ENCODE measurements at places on chromosomes 3 and 15. TPM values are rescaled to one million over a fixed set of nuclear protein-coding genes. Genes with fewer than 3 reads are reported as not detected.

GPR27 gene
- 43.6 TPM for total RNA-seq

SIDT1 gene
- 8.2 TPM for total RNA-seq

DNA sequence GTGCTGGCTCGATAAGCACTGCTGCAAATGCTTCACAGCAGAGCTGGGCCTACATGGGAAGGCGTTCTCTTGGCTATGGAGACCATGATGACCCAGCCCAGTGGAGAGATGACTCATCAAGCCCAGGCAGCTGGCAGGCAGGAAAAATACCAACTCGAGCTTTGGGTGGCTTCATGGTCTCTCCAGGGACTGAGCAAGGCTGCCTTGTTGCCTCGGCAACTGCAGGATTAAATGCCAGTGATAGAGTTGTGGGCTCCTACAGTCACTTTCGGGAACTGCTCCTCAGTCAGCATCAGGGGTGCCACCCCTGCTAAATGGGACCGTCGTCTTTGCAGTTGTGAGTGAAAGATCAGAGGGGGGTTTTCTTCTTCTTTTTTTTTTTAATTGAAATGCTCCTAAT lies 54.6 kb upstream of the MYZAP start:
- peak; percentile 52 for DNase-seq

ARHGEF26 gene
- total RNA-seq: 4.1 TPM

DNA sequence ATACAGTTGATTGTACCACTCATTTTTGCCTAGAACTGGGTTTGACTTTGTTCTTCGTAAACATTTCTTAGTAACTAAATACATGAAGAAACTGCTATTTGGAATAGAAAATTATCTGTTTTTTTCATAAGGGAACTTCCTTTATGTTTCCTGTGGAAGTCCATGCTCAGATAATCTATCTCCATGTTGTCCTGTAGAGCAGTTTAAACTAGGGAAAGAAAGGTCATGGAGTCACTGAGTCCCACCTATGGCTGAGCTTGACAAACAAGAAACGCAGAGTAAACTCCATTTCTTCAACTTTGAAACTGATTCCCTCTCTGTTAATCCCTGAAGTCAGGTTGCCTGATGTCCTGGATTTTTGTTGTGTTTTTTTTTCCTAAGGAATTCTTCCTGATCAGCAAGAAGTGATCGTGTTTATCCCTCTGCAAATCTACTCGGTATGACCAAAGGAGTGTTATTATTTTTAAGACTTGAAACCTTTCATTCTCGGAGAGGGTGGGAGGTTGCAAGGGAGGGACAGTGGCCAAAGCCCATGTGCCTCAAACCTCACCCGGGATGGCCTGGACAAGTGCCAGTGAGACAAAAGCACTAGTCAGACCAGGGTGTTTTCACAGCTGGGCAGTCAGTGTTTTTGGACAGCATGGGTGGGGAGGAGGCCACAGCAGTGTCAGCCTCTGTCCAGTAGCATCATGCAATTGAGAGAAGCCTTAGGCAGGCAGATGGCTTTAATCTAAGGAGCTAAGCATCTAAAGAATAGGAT lies 129.8 kb upstream of the PHLDB2 start:
- DNase-seq: no peak

- no peak for DNase-seq
Measured at GRCh38 chr3:60339304-60339703, 911.9 kb downstream of the FHIT start.

DNA sequence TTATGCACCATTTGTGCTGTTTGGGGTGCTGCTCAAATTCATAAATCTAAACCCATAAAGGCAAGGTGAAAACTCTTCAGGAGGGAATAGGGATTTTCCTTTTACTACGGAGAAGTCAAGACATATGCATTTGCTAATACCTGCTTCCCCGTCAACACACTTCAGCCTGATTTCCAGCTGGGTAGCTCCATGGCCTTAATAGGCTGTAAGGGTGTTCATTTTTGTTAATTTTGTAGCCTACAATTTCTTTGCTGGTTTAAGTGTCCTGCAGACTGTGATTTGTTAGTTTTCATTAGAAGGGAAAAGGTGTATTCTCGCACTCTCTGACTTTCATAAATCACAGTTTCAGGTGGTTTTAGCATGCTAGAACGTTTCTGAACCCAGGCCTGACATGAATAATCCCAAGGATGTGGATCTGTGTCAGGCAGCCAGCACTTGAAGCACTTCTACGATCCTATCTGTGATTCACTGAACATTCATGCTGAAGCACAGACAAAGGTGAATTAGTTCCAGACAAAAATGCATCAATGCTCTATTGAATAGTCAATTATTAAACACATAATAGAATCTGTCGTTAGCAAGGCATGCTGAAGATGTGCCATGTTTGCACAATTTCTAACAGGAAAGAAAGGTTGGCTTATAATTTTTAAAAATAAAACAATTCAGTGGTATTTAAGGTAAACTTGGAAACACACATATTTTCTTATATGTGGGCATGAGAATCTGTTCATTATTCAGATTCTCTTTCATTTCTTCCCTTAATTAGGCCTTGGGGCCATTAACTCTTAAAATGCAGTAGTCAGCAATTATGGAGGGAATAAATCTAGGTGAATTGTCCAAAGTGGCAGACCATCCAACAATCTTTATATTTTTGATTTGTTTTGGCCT lies 17.9 kb upstream of the NMNAT3 start:
- no peak for DNase-seq

GRCh38 chr3:61945657-61946056 lies 384.3 kb downstream of the PTPRG start:
- DNase-seq: no peak

IQCF2 gene
- total RNA-seq: not detected

CEP97 gene
- total RNA-seq: 72.2 TPM

DNA sequence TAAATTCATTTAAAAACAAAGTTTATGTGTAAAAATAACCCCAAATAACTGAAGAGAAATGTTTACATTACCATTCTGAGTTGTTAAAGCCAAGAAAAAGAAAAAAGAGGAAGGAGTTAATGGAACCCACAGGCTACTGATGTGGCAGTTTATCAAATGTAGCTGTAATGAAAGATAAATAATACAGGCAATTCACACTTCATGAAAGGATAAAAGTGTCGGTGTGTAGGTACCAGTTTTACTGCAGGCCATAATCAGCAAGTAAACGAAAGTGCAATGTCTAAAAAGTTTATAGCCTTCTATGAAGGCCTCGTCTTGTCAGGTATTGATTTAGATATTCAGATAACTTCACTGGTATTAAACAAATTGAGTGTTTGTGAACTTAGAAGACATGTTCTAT lies 164.6 kb downstream of the DPH6 start:
- no peak for DNase-seq

DNA sequence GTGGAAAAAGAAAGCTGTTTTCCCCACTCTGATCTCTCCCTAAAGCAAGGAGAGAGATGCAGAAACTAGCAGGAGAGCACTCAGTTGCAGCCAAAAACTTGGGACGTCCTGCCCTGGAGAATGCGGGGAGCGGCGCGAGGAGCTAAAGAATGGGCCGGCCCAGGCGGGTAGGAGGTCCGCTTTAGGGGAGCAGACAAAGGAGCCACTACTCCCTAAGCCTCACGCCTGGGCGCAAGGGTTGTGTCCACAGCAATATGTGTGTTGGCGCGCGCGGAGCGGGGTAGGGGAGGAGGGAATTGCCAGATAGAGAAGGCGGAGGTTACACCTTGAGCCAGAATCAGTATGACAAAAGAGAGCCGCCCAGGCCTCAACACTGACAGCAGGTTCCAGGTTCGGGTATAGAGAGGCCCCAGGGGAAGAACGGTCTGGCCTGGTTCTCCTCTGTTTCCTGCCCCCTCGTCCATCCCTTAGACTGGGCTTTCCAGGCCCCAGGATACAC lies 2.9 kb downstream of the WNT5A start:
- no peak for DNase-seq

GRCh38 chr3:51673802-51674654 lies 3.0 kb downstream of the TEX264 start:
- DNase-seq: no peak

TBC1D23 gene
- total RNA-seq: 65.2 TPM

LRRC3B gene
- 39.9 TPM for total RNA-seq

SLCO2A1 gene
- total RNA-seq: under 0.01 TPM

DNA sequence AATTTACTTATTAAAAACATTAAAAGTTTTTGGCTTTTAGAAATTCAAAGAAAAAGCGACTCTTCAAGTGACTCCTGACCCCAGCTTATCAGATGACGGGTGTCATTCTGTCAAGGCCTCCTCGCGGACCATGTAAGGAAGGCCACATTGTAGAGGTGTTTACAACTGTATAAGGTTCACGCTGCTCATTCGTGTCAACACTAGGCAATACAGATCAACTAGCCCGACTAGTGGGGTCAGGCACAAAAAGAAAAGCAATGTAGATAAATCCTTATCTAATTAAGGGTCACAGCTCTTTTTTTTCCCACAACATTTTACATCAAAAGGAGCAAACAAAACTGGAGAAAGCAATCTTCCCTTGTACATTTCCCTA lies 207.5 kb upstream of the NR2F2 start:
- DNase-seq: no peak

DNA sequence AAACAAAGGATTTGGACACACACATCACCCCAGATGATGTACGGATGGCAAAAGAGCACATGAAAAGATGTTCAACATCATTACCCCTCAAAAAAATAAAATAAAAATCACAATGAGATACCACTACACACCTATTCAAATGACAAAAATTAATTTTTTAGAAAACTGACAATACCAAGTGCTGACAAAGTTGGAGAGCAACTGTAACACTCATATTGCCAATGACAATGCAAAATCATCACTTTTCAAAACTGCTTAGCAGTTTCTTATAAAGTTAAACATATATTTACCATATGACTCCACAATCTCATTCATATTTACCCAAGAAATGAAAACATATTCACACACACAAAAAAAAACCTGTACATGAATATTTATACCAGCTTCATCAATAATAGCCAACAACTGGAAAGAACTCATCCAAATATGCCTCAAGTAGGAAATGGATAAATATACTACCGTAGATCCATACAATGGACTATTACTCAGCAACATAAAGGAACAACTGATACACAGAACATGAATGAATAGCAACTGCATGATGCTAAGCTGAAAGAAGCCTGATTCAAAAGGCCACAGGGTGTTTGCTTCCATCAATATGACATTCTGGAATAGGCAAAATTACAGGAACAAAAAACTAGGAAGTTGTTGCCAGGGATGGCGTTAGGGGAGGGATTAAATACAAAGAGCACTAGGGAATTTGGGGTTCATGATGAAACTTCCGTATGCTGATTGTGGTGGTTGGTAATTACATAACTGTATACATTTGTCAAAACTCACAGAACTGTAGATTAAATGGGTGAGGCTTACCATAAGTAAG lies 1.3 kb downstream of the FSIP1 start:
- DNase-seq: no peak
